ENCODE measurements at places on chromosomes 1 and 21. TPM values are rescaled to one million over a fixed set of nuclear protein-coding genes. Genes with fewer than 3 reads are reported as not detected.

GRCh38 chr1:31672986-31673385 lies 28.3 kb upstream of the PEF1 start:
- peaks cover 9% of the 10 kb centered on the region for H3K4me1 ChIP-seq
- DNase-seq: no peak
- H3K27me3 ChIP-seq: no peaks in the 10 kb centered on the region
- H3K27ac ChIP-seq: no peak overlapping the region
- no peak overlapping the region for H3K4me3 ChIP-seq
- peaks cover 66% of the 10 kb centered on the region for H3K36me3 ChIP-seq

DNA sequence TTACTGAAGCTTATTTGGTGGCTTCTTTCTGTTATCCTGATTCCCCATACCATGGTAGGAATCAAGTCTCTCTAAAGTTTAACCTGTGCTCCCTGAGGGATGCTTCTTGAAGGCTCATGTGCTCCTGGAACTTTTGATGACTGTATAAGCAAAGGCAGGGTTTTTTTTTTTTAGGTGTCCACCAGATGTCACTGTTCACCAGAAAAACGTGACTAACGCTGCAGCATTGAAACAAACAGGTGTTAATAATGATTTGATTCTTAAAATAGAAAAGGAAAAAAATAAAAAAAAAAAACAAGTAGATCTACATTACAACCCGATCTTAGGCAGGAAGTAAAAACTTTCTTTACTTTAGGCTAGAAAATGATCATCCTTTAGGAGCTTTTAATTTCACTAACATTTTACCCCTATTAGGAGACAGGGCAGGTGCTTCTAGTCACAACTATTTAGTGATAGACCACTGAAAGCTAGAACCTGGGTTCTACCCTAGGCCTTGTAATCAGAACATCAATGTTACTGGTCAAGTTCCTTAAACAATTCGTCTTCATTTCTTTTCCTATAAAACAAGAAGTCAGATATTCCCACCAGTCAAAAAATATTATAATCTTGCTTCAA lies 223.0 kb downstream of the PLA2G4A start:
- H3K4me1 ChIP-seq: no peaks in the 10 kb centered on the region
- H3K27me3 ChIP-seq: peaks cover 1% of the 10 kb centered on the region
- no peak overlapping the region for H3K27ac ChIP-seq
- DNase-seq: peak; percentile 58
- no peak overlapping the region for H3K4me3 ChIP-seq

- H3K4me3 ChIP-seq: no peak overlapping the region
- H3K4me1 ChIP-seq: no peaks in the 10 kb centered on the region
- no peaks in the 10 kb centered on the region for H3K36me3 ChIP-seq
- no peak for DNase-seq
- H3K27me3 ChIP-seq: no peaks in the 10 kb centered on the region
- H3K27ac ChIP-seq: no peak overlapping the region
These were observed 12.6 kb downstream of the ZYG11B start for GRCh38 chr1:52738893-52739292.

MNDA gene
- not detected for total RNA-seq

ARTN gene
- total RNA-seq: not detected

SDHC gene
- 36.1 TPM for total RNA-seq
